ENCODE measurements at places on chromosomes 2 and 18. TPM values are rescaled to one million over a fixed set of nuclear protein-coding genes. Genes with fewer than 3 reads are reported as not detected.

PAX8 gene
- under 0.01 TPM for total RNA-seq

LRRTM1 gene
- total RNA-seq: not detected

KATNAL2 gene
- total RNA-seq: 0.25 TPM

MPPE1 gene
- total RNA-seq: 11.6 TPM

ANKRD29 gene
- total RNA-seq: 2.0 TPM

SLC8A1 gene
- 0.13 TPM for total RNA-seq

ANKRD62 gene
- not detected for total RNA-seq

MROH2A gene
- total RNA-seq: not detected

G6PC2 gene
- not detected for total RNA-seq

IL1B gene
- not detected for total RNA-seq

AKAIN1 gene
- not detected for total RNA-seq

MALL gene
- total RNA-seq: 64.3 TPM

RNF181 gene
- 224 TPM for total RNA-seq

TMEM169 gene
- 0.13 TPM for total RNA-seq

MSGN1 gene
- total RNA-seq: not detected

FEV gene
- total RNA-seq: not detected

ITGA4 gene
- total RNA-seq: 0.90 TPM

TLX2 gene
- total RNA-seq: not detected

CCDC85A gene
- total RNA-seq: 2.2 TPM

COLEC11 gene
- 0.13 TPM for total RNA-seq

M1AP gene
- not detected for total RNA-seq

DTNA gene
- total RNA-seq: 1.9 TPM

ADAM23 gene
- total RNA-seq: 0.77 TPM

SLC5A7 gene
- total RNA-seq: not detected

YES1 gene
- total RNA-seq: 149 TPM

POTEF gene
- total RNA-seq: 0.25 TPM

KIF3C gene
- total RNA-seq: 10.5 TPM

HOXD13 gene
- total RNA-seq: not detected

PTPRM gene
- total RNA-seq: 32.3 TPM

GRB14 gene
- 0.64 TPM for total RNA-seq

TEKT4 gene
- total RNA-seq: not detected

RNU2-63P gene
- total RNA-seq: not detected

FHOD3 gene
- total RNA-seq: under 0.01 TPM

SEPTIN10 gene
- total RNA-seq: 107 TPM

BMPR2 gene
- total RNA-seq: 33.0 TPM

MC4R gene
- not detected for total RNA-seq

TMX3 gene
- total RNA-seq: 63.3 TPM

RFTN2 gene
- 9.8 TPM for total RNA-seq

WDPCP gene
- 3.5 TPM for total RNA-seq

VRK2 gene
- total RNA-seq: 26.6 TPM

ACADL gene
- not detected for total RNA-seq

RAD51AP2 gene
- total RNA-seq: not detected

LIMS4 gene
- 20.8 TPM for total RNA-seq

EEF1B2 gene
- 497 TPM for total RNA-seq

REG3A gene
- not detected for total RNA-seq

CRYGD gene
- total RNA-seq: not detected

RGPD3 gene
- total RNA-seq: 0.13 TPM

PSTPIP2 gene
- total RNA-seq: 0.63 TPM

PXDN gene
- total RNA-seq: 195 TPM

OXER1 gene
- not detected for total RNA-seq

ASXL3 gene
- 0.76 TPM for total RNA-seq

HRH4 gene
- not detected for total RNA-seq

BOLL gene
- total RNA-seq: not detected

CFAP53 gene
- 0.13 TPM for total RNA-seq

NOSTRIN gene
- 2.5 TPM for total RNA-seq

TMEM247 gene
- not detected for total RNA-seq

CHRNG gene
- not detected for total RNA-seq

GALR1 gene
- not detected for total RNA-seq

RGPD4 gene
- not detected for total RNA-seq

All from dermis microvascular lymphatic vessel endothelial cell (primary cell).